Myocyte (in vitro differentiated cells): ENCODE measurements at places on chromosomes 3 and 15. TPM values are rescaled to one million over a fixed set of nuclear protein-coding genes. Genes with fewer than 3 reads are reported as not detected.

DNA sequence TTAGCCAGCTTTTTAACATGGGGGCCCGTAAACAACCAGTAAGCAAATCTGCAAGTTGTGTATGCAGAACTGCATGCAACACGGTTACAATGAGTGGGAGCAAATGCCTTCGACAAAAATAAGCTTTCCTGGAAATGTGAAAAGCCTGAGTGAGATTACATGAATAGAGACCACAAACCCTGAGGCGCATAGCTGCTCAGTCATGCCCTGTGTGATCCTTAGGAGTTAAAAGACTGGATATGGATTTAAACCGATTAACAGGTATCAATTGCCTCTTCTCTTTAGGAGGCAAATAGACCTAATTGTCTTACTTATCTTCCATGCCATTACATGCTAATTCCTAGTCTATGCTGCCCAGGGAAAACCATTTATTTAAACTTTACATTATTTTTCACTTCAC, 810.3 kb downstream of the ROBO1 start:
- no peak for DNase-seq

- no peak for DNase-seq
Observed at GRCh38 chr15:39966521-39966920, 32.6 kb downstream of the EIF2AK4 start.

- peak; percentile 20 for DNase-seq
Observed at GRCh38 chr3:21621181-21621651, 129.8 kb downstream of the ZNF385D start.

- DNase-seq: no peak
Observed at GRCh38 chr3:62884096-62884870, 9.1 kb upstream of the CADPS start.

- DNase-seq: no peak
Observed at GRCh38 chr15:90187257-90187868, 13.8 kb upstream of the SEMA4B start.

GRCh38 chr3:87045473-87045872, 54.5 kb upstream of the VGLL3 start:
- DNase-seq: no peak

GRCh38 chr15:93047621-93048425, 41.2 kb downstream of the RGMA start:
- DNase-seq: no peak

GRCh38 chr3:119318876-119319275, 24.7 kb downstream of the ARHGAP31 start:
- DNase-seq: peak; percentile 62

DNA sequence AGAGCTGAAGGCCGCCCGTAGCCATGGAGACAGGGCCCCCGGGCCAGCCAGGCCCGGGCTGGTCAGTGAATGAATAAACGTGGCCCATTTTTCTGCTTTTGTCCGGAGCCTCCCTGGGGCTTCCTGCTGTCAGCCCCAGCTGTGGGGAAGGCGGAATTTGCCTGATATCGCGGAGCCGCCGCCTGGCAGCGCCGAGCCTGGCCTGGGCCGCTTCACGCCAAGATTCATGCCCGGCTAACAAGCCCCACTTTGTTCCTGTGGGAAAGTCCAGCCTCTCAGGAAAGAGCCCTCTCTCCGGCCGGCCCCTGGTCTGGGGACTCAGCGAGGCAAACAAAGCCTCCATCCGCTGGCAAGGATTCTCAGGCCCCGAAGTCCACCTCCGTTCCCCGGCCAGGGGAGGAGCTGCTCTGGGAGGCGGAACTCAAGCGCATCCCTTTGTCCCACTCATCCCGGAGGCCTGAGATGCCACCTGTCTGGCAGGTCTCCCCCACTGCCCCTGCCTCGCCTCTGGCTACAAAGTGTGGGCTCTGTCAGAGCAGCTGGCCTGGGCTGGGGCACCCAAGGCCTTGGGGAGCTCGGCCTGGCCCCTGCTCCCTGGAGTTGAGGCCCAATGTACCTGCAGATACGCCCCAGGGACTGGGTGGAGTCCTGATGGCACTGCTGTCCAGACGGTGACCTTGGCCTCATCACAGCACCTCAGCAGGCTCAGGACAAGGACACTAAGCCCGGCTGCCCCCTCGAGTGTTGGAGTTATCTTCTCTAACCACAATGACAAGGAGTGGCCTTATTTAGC, 51.6 kb upstream of the SLC6A11 start:
- DNase-seq: no peak

DNA sequence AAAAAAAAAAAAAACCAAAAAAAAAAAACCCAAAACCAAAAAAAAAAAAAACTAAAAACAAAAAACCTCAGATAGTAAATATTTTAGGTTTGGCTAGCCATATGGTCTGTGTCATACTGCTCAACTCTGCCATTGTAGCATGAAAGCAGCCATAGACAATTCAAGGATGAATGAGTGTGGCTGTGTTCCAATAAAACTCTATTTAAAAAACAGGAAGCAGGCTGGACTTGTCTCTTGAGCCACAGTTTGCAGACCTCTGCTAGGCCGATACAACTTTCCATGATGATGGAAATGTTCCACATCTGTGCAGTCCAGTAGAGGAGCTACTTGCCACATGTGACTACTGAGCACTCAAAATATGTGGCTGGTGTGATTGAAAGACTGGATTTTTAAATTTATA, 11.1 kb downstream of the EFCAB12 start:
- DNase-seq: no peak

- peak; percentile 41 for DNase-seq
Observed at GRCh38 chr3:132854856-132855535, 132.8 kb upstream of the NPHP3 start.

GRCh38 chr3:33096093-33096868, 665 bp downstream of the GLB1 start:
- DNase-seq: peak; percentile 44

Gene LDHAL6B
- not detected in 2 replicates for total RNA-seq

Gene MUSTN1
- total RNA-seq: 78.0 and 84.9 TPM in 2 replicates

Gene DCLK3
- not detected in 2 replicates for total RNA-seq

Gene HYAL1
- 0.26 and 0.56 TPM in 2 replicates for total RNA-seq

Gene CCDC54
- not detected in 2 replicates for total RNA-seq

Gene NPAP1
- not detected in 2 replicates for total RNA-seq

Gene ANKUB1
- total RNA-seq: not detected in 2 replicates
